H7 (cell line): ENCODE measurements at places on chromosomes 5 and 9.

- DNase-seq: no peak
Observed at GRCh38 chr9:37788332-37788731, 3.5 kb upstream of the EXOSC3 start.

- no peak for DNase-seq
Observed at GRCh38 chr5:7073666-7074065, 322.3 kb upstream of the ADCY2 start.

GRCh38 chr5:125148706-125149105 lies 402.3 kb upstream of the ZNF608 start:
- DNase-seq: no peak

DNA sequence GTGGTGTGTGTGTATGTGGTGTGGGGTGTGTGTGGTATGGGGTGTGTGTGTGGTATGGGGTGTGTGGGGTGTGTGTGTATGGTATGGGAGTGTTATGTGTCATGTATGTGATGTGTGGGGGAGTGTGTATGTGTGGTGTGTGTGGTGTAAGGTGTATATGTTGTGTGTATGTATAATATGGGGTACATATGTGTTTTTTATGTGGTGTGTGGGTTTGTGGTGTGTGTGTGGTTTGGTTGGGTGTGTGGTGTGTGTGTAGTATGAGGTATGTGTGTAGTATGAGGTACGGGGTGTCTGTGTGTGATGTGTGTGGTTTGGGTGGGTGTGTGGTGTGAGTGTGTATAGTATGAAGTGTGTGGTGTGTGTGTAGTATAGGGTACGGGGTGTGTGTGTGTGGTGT lies 11.4 kb downstream of the ECSCR start:
- DNase-seq: no peak

GRCh38 chr9:5052838-5053237 lies 67.8 kb downstream of the JAK2 start:
- DNase-seq: no peak

DNA sequence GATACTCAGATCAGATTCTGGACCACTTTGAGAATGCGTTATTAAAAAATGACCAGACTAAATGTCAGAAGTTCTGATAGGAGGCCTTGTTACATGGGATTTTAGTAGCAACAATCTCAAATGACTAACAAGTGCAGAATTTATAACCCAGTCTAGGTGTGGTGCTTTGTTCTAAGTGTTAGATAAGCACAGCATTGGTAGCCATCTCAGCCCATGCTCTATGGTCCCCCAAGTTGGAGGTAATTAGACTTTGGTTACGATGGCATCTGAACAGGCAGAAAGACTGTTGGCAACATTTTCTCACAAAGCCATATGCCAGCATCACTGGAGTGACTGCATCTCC lies 140.4 kb upstream of the RPS23 start:
- DNase-seq: no peak

DNA sequence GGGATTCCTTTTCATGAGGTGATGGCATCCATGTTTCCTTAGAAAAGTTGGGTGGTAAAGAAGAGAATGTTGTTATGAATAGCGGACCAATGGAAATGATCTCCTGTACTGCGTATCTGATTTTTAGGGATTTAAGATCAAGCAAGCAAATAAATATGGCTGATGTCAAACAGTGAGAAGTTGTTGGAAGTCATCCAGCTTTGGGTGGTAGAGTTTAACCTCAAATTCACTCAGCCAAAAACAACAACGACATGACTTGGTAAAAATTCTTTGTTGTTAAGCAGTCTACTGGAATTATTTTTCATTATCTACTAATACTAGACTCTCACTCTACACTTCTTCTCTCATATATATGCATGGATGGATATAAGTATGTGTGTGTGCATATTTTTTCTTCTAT lies 426.5 kb downstream of the CTNND2 start:
- no peak for DNase-seq

DNA sequence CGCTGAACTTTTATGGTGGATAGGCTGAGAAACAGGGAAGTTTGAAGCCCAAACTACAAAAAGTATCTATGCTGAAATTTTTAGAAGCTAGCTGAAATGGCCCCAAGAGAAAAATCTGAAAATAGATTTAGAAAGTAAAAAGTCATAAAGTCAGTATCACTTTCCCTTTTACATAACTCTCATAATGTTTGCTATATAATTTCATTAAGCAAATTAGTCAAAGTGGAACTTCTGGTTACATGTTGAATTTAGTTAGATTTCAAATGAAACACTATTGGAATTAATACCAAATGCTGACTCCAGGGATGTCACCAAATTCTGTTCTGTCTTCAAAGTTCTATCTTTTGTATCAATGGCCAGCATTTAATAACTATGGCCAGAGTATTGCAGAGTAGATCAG lies 126.9 kb downstream of the TTC39B start:
- DNase-seq: no peak

GRCh38 chr5:169339869-169340268 lies 38.9 kb upstream of the SLIT3 start:
- DNase-seq: no peak

DNA sequence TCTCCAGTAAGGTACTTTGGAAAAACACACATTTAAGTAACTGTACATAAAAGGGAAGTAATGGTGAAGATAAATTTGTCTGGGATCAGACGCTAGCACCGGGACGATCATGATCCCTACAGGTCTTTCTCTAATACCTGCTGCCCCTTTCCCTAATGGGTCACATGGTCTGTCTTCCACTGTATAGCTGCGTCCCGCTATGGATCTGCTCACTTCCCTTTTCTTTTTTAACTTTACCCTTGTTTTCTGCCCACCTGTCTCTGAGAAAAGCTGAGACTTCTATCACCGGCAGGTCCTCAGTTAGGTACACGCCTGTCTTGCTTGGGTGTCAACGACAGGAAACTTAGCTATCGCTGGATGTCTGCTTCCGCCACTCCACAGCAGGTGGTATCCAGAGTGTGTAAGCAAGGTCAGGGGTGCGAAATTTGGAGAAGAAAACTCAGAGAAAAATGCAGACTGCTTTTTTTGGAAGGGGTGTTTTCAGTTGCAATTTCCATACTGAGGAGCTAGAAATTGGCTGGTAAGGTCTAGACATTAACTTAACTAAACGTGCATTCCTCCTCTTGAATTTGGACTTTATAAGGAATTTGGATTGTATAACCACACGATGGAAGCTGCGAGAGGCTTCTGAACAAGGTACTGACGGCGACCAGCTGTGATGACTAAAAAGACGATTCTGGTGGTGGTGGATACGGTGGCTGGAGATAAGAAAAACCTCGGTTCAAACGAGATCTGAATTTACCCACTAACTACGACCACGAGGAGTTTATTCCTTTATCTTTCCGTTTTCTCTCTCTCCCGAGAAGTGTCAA lies 1.1 kb upstream of the ICE1 start:
- no peak for DNase-seq

- DNase-seq: peak; percentile 43
Observed at GRCh38 chr9:131113655-131114054, 11.7 kb upstream of the NUP214 start.

DNA sequence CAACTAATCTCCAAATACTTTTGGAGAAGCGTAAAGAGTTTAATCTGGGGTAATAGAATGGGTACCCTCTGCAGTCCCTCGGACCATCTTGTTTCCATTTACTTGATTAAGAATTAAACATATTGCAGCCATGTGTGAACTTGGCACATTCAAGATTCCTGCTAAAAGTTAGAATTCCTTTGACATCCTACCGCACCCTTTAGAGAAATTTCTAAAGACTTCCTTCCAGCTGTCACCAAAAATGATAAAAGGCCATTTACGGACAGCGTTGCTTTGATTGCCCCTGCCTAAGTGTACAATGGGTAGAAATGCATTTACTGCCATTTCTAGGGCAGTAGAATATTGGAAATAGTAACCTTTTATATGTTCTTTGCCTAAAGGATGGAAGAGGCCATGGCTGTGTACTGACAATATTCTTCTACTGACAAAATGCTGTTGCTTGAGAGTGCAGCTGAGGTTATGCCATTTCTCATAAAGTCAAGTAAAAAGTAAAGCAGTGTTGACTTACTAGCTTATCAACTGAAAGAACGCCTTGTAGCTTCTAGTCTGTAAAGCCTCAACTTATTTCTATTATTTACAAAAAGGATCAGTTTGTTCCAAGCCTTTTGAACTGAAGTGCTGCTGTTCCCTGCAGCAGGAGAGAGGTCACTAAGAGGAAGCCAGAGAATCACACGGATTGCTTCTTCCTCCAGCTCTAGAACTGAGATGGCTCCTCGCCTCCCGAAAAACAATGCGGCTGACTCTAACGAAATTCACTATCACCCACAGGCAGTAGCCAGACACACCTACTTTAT lies 139.8 kb upstream of the BASP1 start:
- no peak for DNase-seq

DNA sequence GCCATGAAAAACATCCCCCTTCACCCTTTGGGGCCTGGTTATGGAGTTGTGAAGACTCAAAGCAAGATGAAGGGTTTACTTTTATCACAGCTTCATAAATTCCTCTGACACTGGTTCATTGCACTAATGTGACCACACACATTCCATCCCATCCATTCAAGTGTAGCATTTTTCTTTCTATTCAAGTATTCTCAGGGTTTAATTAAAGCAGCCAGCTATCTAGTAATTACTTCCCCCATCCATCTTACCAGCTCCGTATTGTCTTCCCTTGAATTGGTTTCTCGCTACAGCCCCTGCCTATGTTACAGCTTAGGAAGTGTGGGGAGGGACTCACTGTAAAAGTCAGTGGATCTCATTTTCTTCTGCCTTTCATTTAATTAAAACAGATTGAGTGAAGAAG lies 387.0 kb upstream of the RFX3 start:
- no peak for DNase-seq

- no peak for DNase-seq
Observed at GRCh38 chr9:112013266-112013665, 116.7 kb downstream of the UGCG start.

DNA sequence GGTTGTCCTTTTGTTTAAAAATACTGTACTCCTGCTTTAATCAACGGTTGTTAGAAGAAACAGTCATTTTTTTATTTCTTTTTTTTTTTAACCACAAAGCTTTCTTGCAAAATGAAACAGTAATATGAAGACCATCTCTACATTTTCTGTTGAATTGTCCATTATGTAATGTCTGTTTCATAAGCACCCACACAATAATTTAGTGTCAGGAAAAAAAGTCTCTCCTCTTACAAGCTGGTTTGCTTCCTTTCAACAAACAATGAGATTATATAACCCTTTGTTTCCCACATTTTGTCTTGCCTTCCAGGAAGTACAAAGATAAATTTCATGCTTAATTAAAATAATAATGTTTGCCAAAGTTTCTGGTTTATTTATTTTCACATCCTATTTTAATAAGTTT lies 16.7 kb downstream of the CTNNAL1 start:
- no peak for DNase-seq

GRCh38 chr9:77750284-77750683 lies 102.2 kb upstream of the GNA14 start:
- DNase-seq: no peak

GRCh38 chr5:83443534-83443933 lies 28.0 kb upstream of the VCAN start:
- no peak for DNase-seq

GRCh38 chr9:4844056-4844838 lies 51.5 kb downstream of the RCL1 start:
- DNase-seq: no peak

DNA sequence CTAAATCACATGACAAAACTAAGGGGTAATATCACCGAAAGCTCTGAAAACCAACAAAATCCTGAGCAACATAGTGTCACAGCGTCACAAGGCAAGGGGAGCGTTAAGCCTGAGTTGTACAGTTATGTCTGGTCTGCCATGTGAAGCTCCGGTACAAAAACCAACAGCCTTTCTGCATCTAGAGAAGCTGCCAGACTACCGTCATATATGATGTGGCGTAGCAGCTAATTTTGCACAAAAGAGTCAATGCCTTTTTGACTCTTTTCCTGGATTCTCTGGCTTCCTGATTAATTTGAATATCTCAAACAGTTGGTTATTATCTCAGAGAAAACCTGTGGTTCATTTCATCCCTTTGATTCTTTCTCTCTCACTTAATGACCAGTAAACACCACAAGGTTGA lies 16.0 kb upstream of the ATP10B start:
- no peak for DNase-seq

- no peak for DNase-seq
Observed at GRCh38 chr9:94097788-94098414, 13.6 kb downstream of the PTPDC1 start.

GRCh38 chr5:31553863-31554262 lies 21.8 kb downstream of the C5orf22 start:
- DNase-seq: no peak

- no peak for DNase-seq
Observed at GRCh38 chr9:2424619-2425033, 197.0 kb upstream of the VLDLR start.

GRCh38 chr5:53052499-53052898 lies 57.1 kb downstream of the MOCS2 start:
- no peak for DNase-seq

- DNase-seq: peak; percentile 58
Observed at GRCh38 chr5:108681079-108681921, 66.4 kb upstream of the FER start.

DNA sequence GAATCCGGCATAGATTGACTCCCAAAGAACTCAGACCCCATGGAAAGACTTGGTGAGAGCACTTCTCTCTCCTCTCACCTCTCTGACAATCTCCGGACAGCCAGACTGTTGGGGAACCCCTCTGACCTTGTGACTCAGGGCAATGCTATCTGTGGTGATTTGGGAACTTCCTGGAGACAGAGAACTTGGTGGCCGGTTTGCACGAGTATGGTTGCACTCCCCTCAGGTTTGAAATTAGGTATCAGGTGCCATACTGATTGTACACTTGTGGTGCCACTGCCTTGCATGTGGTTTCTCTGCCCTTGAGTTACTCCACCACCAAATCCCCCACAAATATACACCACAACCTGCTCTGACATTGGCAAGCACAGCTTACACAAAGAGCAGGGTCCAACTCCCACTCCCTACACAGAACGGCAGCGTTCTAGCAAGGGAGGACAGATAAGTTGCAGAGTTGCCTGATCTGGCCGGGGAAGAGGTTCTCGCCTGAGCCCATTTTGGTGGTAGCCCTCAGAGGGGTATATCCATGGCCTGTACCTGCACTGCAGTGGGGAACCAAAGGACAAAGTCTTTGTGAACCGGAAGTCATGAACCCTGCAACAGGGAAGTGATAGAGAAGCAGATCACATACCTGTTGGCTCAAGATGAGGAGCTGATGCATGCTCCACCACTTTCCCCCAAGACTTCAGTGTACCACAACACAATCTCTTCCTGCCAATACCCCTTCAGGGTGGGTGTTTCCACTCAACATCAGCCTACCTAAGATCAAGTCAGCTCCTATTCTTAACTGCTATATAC lies 255.1 kb downstream of the MCTP1 start:
- no peak for DNase-seq
